Naive thymus-derived CD4-positive, alpha-beta T cell (primary cell): ENCODE measurements at places on chromosomes 7 and 10.

DNA sequence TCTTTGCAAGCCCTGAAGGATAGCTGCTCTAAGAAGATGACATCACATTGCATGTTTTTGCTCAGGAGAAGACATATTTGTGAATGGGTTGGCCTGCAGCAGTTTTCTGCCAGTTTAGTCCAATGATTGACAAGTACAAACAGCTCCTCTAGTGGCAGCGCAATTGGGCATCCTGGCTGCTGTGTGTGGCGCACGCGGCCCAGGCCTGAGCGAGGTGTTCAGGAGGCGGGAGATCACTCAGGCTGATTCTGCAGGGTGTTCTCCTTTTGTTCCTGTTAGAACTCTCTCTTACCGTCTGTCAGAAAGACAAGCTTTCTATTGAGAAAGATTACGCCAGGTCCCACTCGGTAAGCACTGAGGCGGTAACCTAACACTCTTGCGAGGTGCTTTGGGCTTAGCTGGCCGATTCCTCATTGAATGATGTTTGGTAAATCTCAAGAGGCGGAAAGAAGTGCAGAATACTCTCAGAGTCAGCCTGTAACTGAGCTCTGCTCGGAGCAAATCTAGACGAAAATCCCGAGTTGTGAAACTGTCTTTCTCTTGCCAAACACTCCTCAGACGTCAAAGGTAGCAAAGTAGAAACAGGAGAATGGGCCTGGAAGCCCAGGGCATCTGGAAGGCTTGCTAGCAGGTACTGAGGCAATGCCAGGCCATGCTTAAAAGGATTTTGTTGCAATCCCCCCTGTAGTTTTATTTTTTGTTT lies 219.2 kb upstream of the BMPER start:
- no peak for DNase-seq

DNA sequence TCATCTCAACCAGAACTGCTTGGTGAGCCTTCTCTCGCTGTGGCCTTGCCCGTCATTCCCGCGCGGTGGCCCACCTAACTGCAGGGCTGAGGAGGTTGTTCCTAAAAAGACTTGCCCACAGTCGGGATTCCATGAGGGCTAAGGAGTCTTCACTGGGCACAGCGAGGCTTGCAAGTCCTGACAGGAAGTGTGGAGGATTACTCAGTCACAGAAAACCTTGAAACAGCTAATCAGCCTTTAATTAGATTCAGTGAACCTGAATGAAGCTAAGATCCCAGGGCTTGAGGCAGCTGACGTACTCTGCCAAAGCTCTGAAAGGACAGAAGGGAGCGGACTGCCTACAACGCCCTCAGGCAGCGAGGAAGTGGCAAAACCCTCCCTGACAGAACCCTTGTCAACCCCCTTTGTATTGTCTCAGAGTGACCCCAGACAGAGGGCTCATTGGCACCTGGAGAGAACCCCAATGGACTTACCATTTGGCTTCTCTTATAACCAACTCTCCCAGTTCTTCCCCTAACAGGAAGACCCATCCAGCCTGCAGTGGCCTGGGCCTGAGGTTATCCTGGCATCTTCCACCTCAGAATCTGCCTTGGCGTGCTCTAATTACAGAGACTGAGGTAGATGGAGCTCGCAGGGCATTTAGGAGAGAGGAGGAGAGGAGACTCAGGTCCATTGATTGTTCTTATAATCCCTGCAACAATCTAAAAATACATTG lies 2.5 kb upstream of the LAMB4 start:
- DNase-seq: no peak

DNA sequence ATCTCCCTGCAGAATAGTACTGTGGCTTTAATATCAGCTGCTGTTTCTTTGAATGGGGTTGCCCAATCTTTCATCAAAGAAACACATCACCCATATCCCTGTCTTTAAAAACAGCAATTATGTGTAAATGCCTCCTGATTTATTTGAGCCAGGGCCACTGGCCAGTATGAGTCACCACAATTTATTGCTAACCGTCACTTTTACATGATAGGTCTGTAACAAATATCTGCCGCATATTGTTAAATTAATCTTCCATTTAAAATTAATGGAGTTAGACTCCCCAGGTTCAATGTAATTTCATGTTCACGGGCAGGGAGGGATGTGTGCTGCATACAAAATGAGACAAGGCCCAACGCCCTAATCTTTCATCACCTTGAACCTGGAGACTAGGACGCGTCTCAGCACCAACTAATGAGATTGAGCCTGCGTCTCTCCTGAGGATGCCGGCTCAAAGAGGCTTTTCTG lies 673.4 kb downstream of the AUTS2 start:
- DNase-seq: no peak

DNA sequence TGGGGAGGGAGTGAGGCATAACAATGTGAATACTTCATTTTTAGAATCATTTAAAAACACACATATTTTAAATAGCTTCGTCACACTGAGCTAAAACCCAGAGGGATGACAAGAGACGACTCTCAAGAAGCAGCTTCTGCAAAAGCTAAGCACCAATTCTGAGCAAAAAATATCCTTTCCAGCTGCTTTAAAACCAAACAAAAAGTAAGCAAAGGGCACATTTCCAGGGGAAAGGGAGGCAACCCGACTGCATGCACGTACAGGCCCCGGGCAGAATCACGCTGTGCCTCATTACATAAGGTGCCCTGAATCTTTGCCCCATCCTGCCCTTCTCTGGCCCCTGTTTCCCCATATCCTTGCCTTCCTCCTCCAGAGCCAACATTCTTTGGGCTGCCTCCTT lies 78.4 kb downstream of the DGKI start:
- DNase-seq: no peak

DNA sequence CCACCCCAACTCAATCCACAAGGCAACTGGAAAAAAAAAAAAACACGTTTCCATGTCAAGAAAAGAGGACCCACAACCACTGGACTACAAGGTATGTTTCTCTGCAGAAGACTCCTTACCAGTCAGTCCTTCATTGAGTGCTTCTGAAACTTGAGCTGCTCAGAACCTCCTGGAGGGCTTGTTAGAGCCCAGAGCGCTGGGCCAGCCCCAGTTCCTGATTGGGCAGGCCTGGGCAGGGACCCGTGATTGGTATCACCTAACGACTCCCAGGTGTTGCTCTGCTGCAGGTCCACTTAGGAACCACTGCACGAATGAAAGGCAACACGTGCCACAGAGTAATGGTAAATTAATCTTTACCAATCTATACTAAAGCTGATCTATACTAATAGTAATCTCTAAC lies 473 bp upstream of the CCDC201 start:
- DNase-seq: no peak

DNA sequence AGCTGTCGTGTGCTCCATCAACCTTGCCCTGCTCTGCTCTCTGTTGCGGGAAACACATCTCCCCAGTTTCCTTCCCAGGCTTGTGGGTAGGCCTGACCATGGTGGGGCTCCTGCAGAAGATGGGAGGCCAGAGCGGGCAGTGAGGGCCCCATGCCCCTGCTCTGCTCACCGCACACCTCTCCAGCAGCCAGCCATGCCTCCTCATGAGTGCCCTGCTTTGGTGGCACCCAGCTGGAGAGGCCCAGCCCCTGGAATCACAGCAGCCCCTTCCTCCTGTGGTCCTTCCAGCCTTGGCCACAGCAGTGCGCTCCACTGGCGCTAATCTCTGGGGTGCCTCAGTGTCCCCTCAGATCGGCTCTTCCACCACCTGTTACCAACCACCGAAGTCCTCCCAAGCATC lies 4.2 kb upstream of the OPN4 start:
- DNase-seq: no peak

DNA sequence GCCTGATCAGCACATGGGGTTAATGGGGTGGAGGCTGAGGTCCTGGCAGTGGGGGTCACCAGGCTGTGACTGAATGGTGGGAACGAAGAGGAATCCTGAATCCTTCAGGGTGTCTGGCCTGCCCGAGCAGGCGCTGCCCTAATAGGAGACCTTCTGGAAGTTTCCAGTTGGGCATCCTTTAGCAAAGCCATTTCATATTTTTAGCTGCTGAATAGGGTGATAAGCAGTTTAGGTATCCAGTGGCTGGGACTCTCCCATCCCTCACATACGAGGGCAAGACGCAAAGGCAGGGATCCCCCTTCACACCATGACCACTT lies 159.3 kb downstream of the SH3PXD2A start:
- DNase-seq: no peak

DNA sequence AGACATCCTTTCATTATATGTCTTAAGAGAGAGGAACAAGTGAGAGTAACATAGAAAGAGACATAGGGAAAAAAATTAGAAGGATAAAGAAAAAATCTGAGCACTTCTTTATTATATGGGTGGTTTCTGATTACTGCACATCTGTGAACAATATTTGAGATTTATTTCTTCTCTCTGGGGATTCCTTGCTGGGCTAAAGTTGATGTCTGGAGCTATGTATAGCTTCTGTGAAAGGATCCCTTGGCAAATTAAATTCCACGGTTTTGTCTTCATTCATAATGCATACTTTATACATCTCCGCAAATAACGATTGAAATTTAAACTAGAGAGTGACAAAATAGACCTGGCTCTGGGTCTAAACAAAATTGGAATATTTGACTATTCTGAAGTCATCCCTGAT lies 232.2 kb upstream of the CTBP2 start:
- DNase-seq: no peak

GRCh38 chr10:116141855-116142254 lies 131.2 kb downstream of the GFRA1 start:
- DNase-seq: no peak

- DNase-seq: no peak
Measured at GRCh38 chr7:30363778-30364563, 79.6 kb downstream of the ZNRF2 start.

- DNase-seq: no peak
Measured at GRCh38 chr10:100755821-100756220, 10.4 kb downstream of the PAX2 start.

- no peak for DNase-seq
Measured at GRCh38 chr7:51764976-51765375, 448.4 kb upstream of the COBL start.

GRCh38 chr10:22016046-22016705 lies 12.6 kb upstream of the DNAJC1 start:
- no peak for DNase-seq

- DNase-seq: no peak
Measured at GRCh38 chr7:70920876-70921275, 211.1 kb upstream of the GALNT17 start.

- DNase-seq: no peak
Measured at GRCh38 chr7:136293841-136294391, 316.8 kb upstream of the MTPN start.

DNA sequence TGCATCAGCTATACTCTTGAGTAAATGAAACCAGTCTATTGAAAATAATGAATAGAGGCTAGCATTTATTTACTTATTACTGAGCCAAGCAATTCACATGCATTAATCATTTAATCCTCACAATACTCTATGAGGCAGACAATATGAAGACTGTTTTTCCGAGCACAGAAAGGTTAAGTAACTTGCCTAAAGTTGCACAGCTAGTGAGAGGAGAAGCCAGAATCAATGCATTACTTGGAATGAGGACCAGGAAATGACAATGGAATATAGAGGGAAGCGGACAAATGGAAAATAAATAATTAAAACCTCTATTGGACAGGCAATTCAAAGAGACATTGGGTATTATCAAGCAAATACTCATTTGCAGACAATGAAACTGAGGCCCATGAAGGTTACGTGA lies 207.6 kb upstream of the PRKCQ start:
- DNase-seq: no peak

- DNase-seq: no peak
Measured at GRCh38 chr7:155653803-155654202, 9.3 kb downstream of the RBM33 start.

DNA sequence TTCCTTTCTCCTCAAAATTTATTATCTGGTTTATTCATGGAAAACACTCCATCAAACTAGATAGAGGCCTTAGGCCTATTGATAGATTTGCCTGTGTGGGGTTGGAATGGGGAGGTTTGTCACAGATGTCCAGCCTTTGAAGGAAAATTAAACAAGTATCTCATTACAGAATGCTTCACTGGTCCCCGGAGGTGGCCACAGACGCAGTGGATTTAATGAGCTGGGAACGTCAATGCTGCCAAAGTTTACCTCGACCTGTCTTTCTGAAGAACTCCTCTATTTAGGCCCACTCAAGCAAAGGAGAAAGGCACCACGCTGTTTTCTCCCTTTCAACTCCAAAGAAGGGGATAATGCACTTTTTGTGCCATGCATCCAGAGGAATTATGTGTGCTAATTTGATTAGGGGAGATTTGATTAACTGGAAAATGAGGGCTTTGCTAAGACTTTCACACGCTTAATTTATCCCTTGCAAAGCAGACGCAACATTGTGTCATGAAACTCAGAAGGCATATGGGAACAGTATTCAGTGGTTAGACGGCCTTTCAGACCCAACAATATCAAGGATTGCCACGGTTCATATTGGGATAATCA lies 558.8 kb upstream of the GALNT17 start:
- DNase-seq: no peak

- DNase-seq: no peak
Measured at GRCh38 chr7:152619027-152619739, 56.8 kb downstream of the XRCC2 start.

- no peak for DNase-seq
Measured at GRCh38 chr7:117092785-117093184, 139.5 kb downstream of the ST7 start.

DNA sequence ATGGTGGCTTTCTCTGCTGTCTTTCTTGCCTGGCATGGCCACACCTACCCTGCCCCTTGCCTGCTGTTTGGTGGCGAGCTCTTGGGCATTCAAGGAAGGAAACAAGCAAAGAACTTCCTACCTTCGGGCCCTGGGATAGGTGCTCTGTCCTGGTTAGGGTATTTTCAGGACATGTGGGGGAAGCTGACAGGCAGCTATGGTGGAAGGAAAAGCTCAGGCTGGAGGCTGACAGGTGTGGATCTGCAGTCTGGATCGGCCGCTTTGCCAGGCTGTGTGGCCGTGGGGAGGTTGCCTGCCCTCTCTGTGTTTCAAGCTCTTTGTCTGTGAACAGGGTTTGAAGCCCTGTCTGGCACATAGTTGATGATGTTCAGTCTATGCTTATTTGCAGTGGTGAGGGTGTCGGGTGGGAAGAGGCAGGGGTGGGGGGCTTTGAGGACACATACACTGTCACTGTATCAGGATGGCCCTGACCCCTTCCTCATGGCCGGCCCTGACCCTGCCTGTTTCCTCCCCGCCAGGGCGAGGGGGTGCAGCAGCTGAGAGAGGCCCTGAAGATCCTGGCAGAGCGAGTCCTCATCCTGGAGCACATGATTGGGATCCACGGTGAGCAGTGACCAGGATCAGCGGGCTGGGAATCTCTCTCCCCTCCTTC lies 73.7 kb downstream of the MYL10 start:
- no peak for DNase-seq

GRCh38 chr7:116173051-116174028 lies 37.0 kb upstream of the TES start:
- DNase-seq: no peak

GRCh38 chr7:70389531-70390151 lies 742.3 kb upstream of the GALNT17 start:
- no peak for DNase-seq

DNA sequence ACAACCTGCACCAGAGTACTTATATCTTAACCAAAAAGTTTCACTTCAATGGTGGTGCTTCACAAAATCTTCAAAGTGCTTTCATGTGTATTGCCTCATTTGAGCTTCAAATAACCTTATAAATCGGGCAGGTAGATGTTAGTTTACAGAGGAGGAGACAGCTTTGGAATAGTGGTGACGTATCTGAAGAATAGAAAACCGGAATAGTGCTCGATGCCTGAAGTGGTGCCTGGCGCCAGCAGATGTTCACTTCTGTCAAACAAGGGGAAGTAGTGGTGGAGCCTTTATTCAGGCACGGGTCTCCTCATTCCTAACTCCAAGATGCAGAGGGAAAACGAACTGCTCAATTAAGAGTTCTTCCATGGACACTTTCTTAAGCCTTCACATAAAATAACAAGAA lies 58.1 kb downstream of the NHLRC2 start:
- DNase-seq: no peak
